ENCODE measurements at places on chromosomes 5 and 9.
A peak's percentile ranks its signal among the peaks of the same experiment; 100 is the strongest.

DNA sequence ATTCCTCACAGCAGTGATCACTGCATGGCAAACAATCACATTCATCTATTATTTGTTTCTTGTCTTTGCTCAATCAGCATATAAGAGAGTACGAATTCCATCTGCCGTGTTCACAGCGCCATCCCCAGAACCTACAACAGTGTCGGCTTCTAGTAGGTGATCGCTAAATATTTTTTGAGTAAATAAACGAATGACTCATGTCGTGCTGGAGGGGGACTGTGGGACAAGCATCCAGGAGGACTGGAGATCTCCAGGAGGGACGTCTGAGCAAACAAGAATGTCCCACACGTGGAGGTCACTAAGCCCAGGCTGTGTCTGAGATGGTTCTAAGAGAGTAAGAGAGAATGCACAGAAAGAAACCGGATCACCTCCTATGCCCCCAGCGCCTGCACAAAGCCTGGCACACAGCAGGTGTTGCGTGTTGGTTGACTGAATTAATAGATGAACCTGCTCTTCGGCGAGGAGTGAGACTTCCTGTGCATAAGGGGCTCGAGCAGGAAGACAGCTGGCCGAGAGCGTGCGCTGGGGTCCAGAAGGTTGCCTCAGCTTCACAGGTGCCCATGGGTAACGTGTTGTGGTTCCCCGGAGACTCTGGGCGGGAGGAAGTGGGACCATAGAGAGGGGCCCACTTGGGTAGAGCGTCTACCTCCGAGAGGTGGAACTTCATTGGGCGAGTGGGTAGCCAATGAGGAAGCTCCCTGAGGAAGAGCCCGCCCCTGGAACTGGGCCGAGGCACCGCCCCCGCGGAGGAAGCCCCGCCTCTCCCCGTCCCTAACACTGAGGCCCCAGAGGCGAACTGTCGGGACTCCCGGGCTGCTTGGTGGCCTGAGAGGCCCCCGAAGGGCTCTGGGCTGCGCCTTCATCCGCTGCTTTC lies 193.0 kb downstream of the MELK start:
- DNase-seq, result peak; percentile 73

DNA sequence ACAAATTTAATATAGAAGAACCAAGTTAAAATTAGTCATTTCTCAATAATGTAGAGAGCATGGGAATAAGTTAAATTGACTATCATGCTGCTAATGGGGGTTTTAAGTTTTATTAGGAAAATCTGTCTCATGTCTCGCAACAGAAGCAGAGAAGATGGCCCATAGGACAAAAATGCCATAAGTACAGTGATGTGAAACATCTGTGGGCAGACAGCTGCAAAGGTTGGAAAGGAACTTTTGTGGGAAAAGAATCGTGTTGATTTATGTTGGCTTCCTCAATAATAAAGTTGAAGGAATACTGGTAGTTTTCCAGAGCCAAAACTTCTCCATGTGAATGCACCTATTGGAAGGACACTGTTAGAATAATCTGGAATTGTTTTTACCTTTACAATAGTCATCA lies 44.8 kb downstream of the VCAN start:
- no peak for DNase-seq

- DNase-seq, result no peak
Measured at GRCh38 chr5:117761186-117761585, 1186.6 kb upstream of the SEMA6A start.

- DNase-seq, result no peak
Measured at GRCh38 chr9:15541872-15542271, 11.0 kb upstream of the CCDC171 start.

DNA sequence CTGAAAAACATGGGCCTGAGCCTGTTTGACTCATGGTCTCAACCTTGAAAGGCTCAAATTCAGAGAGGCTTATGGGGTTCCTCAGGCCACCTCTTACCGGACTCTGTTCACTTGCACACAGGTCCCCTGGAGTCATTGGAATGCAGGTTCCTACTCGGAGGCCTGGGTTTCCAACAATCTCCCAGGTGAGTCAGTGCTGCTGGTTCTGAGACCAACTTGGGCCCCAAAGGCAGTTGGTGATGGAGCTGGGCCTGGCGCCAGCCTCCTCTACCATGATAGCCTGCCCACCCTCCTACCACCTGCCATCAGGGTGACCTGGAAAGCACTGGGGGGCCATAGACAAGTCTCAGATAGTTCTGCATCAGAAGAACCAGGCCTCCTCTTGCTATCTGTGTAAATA lies 188.4 kb downstream of the RGS3 start:
- no peak for DNase-seq
